Activated CD4-positive, alpha-beta T cell treated with anti-CD3 and anti-CD28 coated beads, Interleukin-2, amount 50 U/mL, for 24 hours (primary cell): ENCODE measurements at places on chromosomes 7 and 10.

GRCh38 chr10:22321156-22321923 lies 441 bp downstream of the BMI1 start:
- peak; percentile 52 for DNase-seq

GRCh38 chr7:75985009-75985517 lies 9.3 kb downstream of the TMEM120A start:
- DNase-seq, result no peak

DNA sequence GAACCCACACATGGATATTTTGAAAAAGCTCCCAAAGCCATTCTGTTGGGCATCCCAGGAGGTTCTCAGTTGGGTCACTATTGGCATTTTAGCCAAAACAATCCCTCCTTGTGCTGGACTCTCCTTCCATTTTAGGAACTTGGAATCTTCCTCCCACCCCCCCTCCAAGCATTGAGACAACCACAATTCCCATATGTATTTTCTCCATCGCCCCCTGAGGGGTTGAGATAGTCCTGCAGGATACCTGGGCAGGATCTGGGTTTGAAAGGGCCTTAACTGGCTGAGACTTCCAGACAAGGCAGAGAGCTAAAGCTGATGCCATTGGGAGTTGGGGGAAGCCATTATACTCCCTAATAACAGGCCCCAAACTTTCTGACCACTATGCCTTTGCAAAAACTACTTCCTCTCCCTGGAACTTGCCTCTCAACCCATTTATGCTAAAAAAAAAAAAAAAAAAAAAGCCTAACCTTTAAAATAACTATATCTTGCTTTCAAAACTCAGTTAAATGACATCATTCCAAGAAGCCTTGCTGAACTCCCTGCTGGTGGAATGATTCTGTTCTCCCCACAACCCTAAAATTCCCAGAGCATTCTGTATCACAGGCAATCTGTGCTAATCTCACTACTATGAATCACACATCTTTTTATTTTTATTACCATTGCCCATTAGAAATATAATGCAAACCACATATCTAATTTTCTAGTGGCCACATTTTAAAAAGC lies 77.5 kb upstream of the PDE1C start:
- DNase-seq, result no peak

DNA sequence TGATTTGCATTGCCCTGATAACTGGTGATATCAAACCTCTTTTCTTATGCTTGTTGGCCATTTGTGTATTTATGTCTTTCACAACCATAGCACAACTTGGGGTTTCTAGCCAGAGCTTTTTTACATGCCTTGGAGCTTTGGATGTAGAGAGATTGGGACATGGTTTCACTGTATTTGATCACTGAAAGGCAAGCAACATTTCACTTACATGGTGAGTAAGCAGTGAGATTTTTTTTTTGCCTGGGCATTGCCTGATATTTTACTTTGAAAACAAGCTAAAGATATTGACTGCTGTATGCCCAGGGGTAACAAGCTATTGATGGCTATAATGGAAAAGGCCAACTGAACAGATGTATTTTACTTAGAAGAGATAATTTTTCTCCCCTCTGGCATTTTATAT lies 259.0 kb downstream of the PHTF2 start:
- no peak for DNase-seq

DNA sequence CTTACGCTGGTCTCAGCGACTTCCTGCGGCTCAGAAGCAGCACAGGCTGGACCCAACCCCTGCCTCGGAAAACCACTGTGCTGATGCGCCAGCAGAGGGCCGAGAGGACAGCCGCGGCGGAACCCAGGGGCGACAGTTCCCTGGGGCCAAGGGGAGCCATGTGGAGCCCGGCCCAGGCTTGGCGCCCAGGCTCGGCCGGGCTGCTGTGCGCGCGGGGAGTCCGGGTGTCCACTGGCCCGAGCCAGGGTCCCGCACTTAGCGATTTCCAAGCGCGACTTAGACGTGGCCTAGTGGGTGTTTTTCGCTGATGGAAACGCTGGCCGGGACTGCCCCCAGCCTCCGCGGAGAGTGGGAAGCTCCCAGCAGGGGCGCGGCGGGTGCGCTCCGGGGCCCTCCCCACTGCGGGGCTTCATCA lies 18.6 kb upstream of the ZNF32 start:
- no peak for DNase-seq
